ENCODE measurements at places on chromosomes 13 and 19. TPM values are rescaled to one million over a fixed set of nuclear protein-coding genes. Genes with fewer than 3 reads are reported as not detected.

MRPS31 gene
- total RNA-seq, result 46.1 TPM

DNA sequence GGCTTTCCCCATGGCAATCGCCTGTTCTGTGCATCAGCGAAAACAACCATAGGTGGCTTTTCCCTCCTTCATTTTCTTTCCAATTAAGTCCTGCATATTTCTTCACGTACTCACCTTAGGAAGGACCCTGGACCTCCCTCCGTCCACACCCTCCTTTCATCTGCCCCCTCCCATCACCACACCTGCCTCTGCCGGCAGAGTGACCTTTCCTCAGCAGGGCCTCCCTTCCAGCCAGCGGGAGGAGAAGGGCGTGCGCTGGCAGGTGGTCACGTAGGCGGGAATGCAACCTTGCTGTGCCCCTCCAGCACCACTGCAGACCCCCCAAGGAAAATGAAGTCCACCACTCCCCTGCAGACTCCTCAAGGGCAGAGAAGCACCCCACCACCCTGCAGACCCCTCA is 61.1 kb downstream of the GSX1 start:
- no peak for DNase-seq
- H3K27ac ChIP-seq, result no peak overlapping the region
- H3K27me3 ChIP-seq, result peaks cover 34% of the 10 kb centered on the region
- no peaks in the 10 kb centered on the region for H3K4me1 ChIP-seq

ZNF649 gene
- total RNA-seq, result 11.2 TPM

GRCh38 chr19:17602872-17603510 is 47.5 kb downstream of the COLGALT1 start:
- peaks cover 33% of the 10 kb centered on the region for H3K27me3 ChIP-seq
- no peak overlapping the region for H3K27ac ChIP-seq
- H3K4me1 ChIP-seq, result peaks cover 8% of the 10 kb centered on the region
- H3K4me3 ChIP-seq, result no peak overlapping the region
- no peaks in the 10 kb centered on the region for H3K36me3 ChIP-seq

CGB3 gene
- total RNA-seq, result not detected

KCNC3 gene
- 9.1 TPM for total RNA-seq

POSTN gene
- not detected for total RNA-seq

ZNF569 gene
- total RNA-seq, result 9.1 TPM

SLAIN1 gene
- total RNA-seq, result 26.7 TPM

Data from activated CD4-positive, alpha-beta T cell treated with anti-CD3 and anti-CD28 coated beads for 36 hours (primary cell).